ENCODE measurements at places on chromosomes 7 and 10.

GRCh38 chr7:104960741-104961448 lies 53.1 kb upstream of the KMT2E start:
- no peak for DNase-seq

DNA sequence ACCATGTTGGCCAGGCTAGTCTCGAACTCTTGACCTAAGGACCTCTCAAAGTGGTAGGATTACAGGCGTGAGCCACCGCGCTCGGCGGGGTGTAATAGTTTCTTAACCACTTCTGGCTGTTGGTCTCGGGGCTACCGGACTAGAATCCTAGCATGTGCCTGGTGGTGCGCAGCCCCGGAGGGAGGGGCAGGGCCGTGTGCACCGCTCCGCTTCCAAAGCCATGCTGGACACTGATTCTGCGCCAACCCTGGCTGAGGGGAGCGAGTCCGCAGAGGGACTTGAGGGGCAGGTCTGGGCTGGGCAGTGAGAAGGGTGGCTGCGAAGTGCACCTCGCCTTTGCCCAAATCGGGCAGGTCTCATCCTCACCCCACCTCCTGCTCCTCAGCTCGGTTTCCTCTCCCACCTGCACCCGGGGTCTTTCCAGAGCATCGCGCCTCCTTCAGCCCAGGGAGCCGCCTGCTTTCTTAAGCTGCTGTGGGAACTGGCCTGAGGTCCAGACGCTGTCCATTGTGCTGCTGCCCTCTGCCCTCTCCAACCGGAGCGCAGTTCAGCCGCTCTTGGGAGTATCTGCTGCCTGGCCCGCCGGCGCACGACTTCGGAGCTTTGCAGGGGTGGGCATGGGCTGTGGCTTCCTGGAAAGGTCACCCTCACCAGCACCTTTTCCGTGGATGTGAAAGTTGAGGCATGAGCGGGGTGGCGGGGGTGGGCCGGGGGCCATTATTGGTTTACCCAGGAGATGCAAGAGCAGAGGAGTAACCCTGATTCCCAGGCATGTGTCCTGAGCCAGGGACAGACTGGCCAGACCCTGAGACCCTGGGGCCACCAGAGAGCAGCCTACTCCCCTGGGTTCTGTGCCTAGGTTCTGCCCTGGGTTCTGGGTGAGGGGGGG lies 422.6 kb upstream of the NUPR2 start:
- DNase-seq = no peak

GRCh38 chr7:133860628-133861335 lies 266.4 kb upstream of the LRGUK start:
- DNase-seq = no peak

DNA sequence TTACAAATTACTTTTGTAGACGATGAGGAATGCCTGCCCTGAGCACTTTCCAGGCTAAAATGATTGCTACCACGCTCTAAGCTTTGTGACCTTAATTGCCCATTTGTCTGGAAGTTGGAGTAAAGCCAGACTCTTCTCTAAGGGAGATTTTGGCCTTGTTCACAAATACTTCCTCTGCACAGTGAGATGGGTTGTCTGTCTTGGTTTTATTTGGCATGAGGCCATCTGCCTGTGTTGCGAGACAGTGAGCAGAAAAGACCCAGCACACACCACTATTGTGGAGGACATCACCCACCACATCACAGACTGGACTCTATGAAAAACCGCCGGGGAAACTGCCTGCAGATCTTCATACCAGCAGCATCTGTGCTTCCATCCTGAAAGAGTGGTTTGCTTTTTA lies 138.4 kb downstream of the BICC1 start:
- DNase-seq = no peak

- no peak for DNase-seq
Measured at GRCh38 chr7:105364684-105365083, 24.0 kb downstream of the SRPK2 start.

GRCh38 chr10:98655492-98655891 lies 208.8 kb upstream of the HPS1 start:
- DNase-seq = no peak

- no peak for DNase-seq
Measured at GRCh38 chr7:781936-782529, 50.2 kb upstream of the SUN1 start.

DNA sequence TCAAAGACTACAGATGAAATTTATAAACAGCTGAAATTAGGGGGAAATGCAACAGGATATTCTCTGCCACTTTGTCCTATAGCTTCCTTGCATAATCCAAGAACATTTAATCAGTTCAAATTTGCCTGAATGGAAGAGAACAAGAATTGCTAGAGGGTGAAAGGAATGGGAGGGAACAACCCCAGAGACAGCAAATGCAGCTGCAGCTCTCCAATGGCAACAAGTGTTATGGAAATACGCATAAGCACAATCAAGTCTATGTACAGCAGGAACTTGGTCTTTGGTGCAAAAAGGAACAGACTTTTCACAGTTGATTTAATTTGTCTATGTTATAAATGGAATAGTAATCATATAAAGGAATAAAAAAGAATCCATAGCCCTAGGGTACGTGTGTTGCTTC lies 269.0 kb upstream of the ETV1 start:
- no peak for DNase-seq

- no peak for DNase-seq
Measured at GRCh38 chr7:116554436-116554835, 29.6 kb downstream of the CAV1 start.

- DNase-seq = no peak
Measured at GRCh38 chr7:101668726-101669125, 39.6 kb upstream of the MYL10 start.

GRCh38 chr10:123494301-123494808 lies 171.8 kb upstream of the GPR26 start:
- DNase-seq = no peak

DNA sequence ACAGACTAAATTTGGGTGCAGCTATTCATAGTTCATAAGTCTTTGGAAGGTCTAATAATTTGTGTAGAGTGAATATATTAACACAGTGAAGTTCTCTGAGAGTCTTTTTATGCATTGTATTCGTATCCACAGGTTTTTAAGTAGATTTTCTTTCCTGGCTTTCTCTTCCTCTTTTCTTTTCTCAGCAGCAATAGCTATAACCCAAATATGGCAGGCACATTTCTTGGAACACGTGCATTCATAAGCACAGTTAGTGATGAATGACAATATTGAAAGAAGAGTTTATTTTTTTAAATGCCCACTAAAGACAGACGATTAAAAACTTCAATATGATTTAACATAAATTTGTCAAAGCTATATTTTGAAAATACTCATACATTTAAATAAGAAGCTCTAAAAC lies 220.5 kb upstream of the MBL2 start:
- DNase-seq = no peak

DNA sequence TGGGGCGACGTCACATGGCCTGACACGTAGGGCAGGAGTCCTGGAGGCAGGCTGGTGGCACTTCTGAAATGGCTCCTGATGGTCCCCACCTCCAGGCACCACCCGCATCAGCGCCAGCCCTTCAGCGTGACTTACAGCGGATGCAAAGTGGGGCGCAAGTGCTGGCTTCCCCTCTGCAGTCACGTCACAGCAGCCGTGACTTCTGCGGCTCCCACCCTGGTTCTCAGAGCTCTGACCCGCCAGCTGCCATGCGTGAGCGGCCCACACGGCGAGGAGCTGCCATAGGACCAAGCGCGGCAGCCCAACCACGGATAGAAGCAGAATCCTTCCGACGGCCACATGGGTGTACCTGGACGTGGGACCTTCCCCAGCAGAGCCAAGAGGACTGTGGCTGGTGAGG lies 159.0 kb downstream of the ELFN1 start:
- no peak for DNase-seq

DNA sequence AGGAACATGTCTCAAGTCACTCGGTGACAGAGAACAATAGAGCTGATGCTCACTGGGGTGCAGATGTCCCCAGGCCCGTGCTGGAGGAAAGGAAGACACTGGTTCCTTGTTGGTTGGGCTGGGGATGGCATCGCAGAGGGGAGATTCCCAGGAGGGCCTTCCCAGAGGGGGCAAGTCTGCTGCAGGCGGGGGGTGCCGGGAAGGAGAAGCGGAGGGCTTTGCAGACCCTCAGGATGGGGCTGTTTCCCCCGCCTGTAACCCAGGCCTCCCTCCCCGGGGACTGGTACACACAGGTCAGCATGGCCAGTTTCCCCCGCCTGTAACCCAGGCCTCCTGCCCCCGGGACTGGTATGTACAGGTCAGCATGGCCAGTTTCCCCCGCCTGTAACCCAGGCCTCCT lies 283.8 kb downstream of the DNAJB6 start:
- DNase-seq = no peak

DNA sequence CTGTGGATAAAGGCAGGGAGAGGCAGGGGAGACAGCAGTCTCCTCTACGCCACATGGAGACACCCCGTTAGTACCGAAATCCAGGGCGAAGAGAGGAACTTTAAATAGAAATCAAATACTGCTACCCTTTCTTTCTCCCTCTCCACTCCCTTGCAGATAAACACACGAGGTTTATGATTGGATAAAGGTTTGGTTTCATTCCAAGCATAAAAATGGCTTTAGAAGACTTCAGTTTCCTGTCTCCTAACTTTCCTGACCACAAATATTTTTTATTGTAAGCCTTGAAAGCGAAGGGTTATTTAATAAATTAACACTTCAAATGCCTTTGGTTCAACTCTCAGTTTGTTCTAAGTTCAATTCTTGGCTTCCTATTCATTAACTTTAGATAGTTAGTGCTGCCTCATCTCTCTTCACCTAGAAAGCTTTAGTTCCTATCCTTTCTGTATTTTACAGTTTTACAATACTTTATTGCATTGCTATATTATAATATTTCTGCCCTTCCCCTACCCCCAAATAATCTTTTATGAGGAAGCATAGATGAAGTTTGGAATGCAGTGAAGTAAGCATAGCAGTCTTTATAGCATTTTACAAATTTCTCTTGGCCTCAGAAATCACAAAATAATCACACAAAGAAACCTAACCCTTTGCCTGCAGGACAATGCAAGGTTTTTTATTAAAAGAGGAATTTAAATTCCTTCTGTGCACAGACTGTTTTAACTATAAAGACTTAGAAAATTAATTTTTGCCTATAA lies 31.5 kb upstream of the ARID5B start:
- no peak for DNase-seq

All from activated naive CD4-positive, alpha-beta T cell treated with anti-CD3 and anti-CD28 coated beads, Interleukin-2, amount 50 U/mL, for 16 hours (primary cell).